ENCODE measurements at places on chromosomes 2 and 18.

GRCh38 chr2:190482451-190482850, 52.1 kb downstream of the NEMP2 start:
- DNase-seq, result no peak

DNA sequence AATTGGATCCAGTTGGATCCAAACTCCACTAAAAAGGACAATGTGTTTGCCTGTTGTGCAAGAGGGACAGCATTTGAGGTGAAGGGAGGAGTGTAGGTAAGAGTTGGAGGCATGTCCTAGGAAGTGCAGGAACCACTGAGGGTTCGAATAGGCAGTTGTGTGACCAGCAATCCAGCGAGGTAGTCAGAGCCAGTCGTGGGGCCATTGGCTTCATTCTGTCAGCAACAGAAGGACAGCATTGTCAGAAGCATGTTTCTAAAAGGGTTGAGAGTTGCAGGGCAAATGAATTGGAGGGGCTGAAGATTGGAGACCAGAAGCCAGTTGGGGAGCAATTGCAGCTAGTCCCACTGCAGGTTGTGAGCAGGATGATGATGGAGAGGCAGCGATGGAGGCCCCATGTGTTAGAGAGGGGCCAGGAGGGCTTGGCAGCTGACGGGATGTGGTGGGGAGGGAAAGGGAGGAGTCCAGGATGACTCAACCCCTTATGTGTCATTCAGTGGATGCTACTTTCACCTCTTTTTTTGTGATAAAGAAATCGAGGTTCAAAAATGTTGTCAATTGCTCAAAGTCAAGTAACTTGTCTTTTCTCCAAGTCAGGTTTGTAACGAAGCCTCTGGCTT, 96.7 kb upstream of the SIX3 start:
- DNase-seq, result no peak

GRCh38 chr2:7027411-7027810, 110.2 kb downstream of the RNF144A start:
- no peak for DNase-seq

DNA sequence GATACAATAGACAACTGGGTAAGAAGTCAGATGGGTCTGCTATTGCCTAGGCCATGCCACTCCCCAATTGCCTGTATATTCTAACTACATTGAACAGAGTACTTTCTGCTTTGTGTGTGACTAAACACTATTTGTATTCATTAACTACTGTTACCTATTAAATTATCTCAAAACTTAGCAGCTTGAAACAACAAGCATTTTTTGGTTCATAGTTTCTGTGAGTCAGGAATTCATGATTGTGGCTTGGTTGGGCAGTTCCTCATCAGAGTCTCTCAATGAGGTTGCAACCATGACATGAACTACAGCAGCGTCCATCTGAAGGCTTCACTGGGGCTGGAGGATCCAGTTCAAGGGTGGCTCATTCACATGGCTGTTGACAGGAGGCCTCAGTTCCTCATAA, 205.7 kb downstream of the EN1 start:
- DNase-seq, result no peak

GRCh38 chr18:74230922-74231714, 60.6 kb downstream of the CYB5A start:
- DNase-seq, result no peak

DNA sequence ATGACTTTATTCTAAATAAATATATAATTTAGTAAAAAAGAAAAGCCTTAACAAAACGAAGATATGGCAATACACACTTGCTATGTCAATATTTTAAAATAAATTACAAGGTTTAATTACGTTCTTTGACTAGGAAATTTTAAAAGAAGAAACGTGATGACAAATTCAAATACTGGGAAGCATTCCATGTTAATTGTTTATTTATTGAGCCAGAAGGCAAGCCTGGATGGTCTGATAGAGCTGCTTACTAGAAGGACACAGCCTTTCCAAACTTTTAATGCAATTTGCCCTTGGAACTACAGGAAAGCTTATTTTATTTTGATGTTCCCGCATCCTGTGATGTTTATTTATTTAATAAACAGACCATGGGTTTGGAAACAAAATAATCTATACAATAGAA, 33.4 kb upstream of the DSEL start:
- DNase-seq, result no peak

- no peak for DNase-seq
These were observed 57.8 kb downstream of the TGOLN2 start for GRCh38 chr2:85269959-85270358.

- DNase-seq, result no peak
These were observed 91.9 kb downstream of the MRPS9 start for GRCh38 chr2:105129722-105130232.

GRCh38 chr18:36580874-36581750, 247.7 kb downstream of the TPGS2 start:
- no peak for DNase-seq

DNA sequence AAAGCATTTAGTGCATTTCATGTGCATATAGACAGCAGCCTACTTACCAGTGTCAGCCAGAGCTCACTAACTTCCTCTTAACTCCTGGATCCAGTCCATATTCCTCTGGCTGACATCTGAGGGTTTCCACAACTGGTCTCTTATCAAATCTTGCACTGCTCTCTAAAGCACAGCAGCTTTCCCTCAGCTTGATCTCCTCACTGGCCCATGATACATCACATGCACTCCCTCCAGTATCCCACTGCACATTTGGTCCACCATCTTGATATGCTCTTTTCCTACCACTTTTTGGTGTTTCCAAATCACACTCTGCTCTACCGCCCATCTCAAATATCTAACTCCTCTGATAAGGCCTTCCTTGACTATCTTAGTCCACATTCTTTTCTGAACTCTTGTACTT, 105.0 kb upstream of the ZFP36L2 start:
- no peak for DNase-seq

DNA sequence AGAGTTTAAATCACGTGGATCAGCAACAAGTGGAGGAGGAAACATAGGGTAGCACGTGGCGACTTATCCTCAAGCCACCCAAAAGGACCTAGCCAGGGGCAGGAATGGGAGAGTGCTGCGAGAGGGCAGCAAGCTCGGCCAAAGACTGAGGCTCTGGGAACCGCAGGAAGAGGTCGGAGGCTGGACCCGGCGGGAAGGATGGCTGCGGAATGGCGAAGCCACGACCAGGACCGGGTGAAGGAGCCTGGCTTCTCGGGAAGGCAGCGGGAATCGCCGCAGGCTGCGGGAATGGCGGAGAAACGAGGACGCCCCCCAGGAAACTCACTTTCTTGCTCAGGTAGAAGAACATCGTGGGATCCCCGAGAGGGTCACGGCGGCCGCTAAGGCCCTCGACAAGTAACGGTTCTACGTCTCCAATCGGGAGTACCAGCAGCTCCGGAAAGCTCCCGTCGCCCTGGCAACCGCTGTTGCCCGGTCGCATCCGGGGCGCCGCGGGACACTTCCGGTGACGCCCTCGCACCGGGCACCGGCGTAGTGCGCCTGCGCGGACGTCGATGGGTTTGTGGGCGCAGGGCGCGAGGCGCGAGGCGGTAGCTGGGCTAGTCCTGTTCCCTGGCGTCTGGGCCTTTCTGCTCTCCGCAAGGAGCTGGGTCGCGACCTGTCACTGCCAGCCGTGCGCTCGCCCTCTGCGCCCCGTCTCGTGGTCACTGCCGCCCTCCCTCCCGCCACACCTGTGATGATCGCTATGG, at the start of gene WDR35:
Gene WDR35 (minus strand): TSS at position 439 of the 749 bp plus-strand sequence. CDS start 90 bp downstream, at position 349.
- DNase-seq, result peak; percentile 72

- DNase-seq, result no peak
These were observed 24.3 kb upstream of the MOCOS start for GRCh38 chr18:36162981-36163380.

- no peak for DNase-seq
These were observed 82.0 kb downstream of the PHLPP1 start for GRCh38 chr18:62797329-62797728.

DNA sequence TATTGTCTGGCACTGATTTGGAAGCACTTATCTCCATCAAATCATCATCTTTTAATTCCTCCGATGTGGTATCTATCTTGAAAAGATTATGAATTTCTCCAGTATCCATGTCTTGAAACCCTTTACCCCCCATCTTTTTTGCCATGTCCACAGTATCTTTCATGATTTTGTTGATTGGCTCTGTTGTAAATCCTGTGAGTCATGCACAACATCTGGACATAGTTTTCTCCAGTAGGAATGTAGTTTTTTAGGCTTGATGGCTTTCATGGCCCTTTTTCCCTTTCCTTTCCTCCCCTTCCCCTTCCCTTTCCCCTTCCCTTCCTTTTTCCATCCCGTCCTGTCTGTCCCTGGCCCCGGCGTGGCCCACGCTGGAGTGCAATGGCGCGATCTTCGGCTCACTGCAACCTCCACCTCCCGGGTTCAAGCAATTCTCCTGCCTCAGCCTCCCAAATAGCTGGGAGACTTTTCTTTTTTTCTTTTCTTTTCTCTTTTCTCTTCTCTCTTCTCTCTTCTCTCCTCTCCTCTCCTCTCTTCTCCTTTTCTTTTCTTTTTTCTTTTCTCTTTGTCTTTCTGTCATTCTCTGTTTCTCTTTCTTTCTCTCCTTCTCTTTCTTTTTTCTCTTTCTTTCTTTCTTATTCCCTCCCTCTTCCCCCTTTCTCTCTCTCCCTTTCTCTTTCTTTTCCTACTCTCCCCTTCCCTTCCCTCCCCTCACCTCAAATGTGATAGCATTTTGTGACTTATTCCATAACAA, 18.4 kb upstream of the ZNF638 start:
- DNase-seq, result no peak

DNA sequence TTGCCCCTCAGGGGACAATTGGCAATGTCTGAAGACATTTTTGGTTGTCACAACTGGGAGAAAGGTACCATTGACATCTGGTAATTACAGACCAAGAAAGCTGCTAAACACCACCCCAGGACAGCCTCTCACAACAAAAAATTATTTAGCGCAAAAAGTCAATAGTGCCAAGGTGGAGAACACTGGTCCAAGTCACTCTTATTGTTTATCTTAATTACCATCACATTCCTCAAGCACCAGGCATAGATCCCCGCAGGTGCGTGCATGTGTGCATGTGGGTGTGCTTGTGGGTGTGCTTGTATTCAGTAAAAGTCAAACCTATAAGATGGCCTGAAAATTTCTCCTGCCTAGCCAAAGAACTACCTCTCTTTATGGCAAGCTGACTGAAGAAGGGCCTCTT, 74.9 kb upstream of the WDR75 start:
- DNase-seq, result no peak

DNA sequence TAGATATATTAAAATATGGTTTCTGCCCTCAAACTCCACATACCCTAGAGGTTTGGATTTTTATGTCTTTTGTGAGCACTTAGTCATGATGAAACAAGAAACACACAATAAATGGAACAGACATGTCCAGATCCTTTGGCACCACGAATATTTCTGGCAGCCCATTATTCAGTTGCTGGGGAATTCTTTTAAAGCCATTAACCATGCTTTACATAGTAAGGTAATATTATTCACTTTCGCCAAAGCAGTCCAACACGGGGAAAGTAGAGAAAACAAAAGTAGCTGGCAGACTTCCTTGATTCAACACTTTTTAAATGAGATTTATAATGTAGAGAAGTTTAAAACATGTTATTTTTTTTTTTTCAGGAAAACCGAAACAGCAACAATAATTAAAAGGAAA, 235.4 kb downstream of the PIEZO2 start:
- DNase-seq, result no peak

DNA sequence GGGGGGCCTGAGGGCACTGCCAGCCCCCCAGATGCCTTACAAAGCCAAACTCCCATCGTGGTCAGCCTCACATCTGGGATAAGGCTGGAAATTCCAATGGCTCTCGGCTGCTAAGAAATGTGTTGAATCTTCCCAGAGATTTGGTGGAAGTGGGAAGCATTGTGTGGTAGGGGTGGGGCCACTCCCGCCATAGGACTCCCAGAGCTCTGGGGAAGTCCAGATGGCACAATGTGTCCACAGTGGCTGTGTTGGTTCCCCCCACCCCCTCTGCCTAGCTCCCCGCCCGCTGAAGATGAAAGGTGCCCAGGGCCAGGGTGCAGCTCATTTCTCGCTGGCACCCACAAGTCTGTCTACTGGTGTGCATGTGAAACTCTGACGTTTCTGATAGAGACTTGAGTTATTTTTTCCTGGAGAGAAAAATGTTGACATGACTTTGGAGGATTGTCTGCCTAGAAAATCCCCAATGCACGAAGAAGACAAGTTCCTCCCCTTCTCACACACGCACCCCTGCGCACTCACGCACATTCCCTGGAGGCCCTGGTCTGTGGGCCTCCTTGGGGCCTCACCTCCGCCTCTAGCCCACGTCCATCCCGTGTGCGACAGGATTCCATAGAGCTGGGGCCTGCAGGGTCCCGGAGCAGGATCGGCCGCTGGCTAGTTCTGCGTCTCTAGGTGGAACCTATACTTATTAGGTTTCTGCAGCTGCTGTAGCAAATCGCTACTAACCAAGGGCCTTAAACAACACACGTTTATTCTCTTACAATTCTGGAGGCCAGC, 199.1 kb downstream of the ZFP36L2 start:
- no peak for DNase-seq

DNA sequence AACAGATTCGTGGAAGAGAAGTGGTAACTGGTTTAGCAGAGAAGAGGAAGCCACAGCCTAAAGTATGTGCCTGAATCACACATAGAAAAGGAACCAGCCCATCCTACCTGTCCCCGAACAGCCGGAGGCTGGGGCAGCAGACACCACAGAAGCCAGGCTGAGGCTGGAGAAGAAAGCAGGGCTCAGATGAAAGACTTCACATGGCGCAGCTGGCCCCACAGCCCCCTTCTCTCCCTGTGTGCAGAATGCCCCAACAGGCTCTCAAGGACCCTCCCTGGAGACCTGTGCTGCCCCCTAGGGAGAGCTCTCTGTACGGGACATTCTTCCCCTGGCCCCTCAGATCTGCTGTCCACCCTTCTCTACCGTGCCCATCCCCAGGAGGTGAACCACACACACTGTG, 83.5 kb upstream of the RAB12 start:
- no peak for DNase-seq

DNA sequence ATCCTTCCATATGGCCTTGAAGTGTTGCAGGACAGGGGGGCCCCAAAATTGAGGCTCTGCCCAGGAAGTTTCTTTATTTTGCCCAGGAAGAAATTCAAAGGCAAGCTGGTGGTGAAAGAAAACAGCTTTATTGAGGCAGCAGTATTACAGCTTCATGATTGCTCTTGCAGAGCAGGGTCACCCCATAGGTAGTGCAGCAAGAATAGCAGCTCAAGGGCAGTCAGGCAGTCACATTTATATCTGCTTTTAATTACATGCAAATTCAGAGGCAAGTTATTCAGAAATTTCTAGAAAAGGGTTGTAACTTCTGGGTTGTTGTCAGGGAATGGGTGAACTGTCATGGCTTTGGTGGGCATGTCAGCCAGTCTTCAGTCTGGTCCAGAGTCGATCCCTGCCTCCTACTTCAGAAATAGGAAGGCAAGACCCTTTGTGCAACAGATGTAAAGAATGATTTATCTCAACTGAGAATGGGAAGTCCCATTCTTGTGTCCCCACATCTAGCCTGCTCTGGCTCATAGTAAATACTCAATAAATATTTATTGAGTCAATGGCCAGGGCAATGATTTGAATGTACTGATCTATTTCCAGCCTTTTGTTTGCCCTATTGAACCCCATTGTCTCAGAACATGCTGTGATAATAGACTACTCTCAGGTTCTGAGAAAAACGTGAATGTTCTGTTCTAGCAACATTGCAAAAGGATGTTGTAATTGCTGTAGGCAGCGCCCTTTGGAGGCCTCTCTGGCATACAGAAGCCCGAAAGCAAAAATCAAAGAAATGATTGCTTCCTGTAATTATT, 129.8 kb downstream of the MYO3B start:
- no peak for DNase-seq

All from HCT116 (cell line).